ENCODE measurements at places on chromosomes 13 and 19.

DNA sequence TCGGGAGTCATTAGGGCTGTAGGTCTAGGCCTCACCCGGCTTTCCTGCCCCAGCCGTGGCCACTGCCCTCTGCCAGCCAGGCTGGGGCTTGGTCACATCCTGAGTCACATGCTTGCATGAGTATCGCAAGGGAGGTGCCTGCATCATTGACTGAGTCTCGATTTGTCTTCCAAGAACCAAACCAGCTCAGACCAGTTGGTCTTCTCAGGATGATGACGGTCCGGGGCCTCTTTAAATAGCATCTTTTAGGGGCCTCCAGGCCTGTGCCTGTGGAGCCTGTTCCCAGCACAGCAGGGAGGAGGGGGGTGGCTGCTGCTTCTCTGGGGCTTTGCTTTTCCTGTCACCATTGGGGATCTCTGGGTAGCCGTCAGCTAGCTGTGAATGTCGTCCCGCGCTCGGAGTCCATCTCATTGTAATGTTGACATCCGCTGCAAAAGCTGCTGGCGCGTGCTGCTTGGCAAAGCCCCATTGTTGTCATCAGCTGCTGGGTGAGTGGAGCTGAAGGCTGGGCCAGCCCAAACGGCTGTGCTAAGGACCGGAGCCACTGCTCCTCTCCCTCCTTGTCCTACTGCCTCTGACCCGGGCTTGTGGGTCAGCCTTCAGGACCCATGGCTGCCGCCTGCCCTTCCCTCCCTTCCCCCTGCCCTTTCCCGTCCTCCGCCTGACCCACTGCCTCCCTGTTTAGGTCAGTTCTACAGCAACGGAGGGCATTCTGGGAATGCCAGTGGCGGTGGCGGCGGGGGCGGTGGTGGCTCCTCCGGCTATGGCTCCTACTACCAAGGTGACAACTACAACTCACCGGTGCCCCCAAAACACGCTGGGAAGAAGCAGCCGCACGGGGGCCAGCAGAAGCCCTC, 14.3 kb upstream of the QTRT1 start:
- DNase-seq = no peak

DNA sequence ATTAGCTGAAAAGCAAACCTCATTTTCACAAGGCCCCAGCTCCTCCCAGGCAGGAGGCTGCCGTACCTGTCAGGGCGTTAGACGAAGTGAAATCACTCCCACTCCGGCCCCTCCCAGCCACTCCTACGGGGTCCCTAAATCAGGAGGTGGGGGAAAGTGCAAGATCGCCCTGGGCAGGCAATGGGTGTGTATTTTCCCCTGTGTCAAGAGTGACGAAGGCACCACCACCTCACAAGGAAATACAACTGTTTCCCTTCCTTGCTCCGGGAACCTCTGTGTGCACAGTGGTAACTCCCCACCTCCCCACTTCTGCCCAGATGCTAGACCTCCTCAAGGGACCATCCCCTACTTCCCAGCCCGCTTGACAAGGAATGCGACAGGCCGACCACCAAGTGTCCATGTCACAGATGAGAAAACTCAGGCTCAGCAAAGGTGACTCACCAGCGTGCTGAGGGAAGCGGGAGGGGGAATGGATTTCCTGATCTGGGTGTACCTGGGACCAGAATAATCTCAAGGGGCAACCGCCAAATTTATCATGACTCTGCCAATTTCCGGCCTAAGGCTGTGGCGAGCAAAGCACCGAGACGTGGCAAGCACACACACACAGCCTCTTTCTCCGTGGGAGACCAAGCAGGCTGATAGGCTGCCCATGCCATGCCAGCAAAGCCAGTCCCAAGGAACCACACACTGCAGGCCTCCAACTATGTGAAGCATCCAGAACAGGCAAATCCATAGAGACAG, 7.3 kb downstream of the PPP6R1 start:
- DNase-seq = peak; percentile 28

- no peak for DNase-seq
These were observed 93.1 kb downstream of the ENOX1 start for GRCh38 chr13:43693639-43694038.

DNA sequence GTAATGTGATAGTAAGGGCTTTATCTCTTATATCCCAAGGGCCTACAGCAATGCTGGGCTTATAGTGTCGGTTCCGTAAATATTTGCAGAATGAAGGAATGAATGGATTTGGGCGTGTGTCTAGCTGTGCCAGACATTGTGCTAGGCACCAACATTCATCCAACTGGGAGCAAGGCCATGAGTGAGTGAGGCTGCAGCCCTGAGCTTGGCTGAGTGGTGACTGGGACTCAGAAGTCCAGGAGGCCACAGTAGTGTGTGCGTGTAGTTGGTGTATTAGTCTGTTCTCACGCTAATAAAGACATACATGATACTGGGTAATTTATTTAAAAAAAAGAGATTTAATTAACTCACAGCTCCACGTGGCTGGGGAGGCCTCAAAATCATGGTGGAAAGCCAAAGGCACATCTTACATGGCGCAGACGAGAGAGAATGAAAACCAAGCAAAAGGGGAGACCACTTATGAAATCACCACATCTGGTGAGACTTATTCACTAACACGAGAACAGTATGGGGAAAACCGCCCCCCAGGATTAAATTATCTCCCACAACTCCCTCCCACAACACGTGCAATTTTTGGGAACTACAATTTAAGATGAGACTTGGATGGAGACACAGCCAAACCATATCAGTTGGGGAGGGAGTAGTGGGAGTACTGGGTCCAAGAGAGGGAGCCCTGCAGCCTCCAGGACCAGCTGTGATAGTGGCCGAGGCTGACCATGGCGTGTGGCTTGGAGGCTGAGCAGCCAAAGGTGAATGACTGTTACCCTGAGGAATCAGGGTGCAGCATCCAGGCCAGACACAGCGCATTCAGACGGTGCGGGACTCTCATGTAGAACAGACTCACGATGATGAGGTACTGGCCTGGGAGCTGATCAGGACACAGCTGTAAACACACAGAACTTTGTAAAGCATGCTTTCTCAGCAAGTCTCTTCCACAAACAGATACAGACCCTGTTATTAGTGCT, 104.6 kb downstream of the TEX26 start:
- no peak for DNase-seq

DNA sequence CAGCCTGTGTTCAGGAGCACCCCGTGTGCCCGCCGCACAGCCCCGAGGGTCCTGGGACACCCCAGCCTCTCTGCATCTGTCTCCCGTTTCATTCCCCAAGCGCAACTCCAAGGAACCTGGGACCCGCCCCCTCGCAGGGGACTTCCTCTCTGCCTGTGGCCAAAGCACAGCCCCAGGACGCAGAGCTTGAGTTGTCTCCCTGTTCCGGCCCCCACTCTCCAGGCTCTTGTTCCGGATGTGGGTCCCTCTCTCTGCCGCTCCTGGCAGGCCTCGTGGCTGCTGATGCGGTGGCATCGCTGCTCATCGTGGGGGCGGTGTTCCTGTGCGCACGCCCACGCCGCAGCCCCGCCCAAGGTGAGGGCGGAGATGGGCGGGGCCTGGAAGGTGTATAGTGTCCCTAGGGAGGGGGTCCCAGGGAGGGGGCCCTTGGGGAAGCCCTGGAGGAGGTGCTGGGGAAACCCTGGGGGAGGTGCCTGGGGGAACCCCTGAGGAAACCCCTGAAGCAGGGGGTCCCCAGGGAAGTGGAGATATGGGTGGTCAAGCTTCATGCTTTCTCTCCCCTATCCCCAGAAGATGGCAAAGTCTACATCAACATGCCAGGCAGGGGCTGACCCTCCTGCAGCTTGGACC, 1.3 kb downstream of the HCST start:
- DNase-seq = no peak

DNA sequence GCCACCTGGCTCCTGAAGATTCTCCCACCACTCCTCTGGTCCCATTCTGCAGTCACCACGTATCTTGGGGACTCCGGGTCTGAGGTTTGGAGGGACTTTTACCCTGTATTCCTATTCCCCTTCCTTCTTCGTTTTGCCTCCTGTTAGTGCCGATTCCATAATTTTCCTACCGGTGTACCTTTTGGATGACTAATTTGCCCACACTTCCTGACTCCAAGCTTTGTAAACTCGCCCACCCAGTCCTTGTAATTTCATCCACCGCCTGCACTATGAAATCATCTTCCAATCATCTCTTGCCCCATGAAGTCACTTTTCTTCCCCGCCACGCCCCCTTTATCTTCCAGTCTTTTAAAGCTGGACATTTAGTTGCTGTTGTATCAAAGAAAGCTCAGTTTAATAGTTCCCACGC, 572 bp downstream of the UCHL3 start:
- peak; percentile 67 for DNase-seq

GRCh38 chr19:55206664-55207500, 2.4 kb downstream of the PTPRH start:
- DNase-seq = peak; percentile 84

- DNase-seq = no peak
These were observed 530.6 kb downstream of the KLF12 start for GRCh38 chr13:73603646-73604045.

GRCh38 chr19:12983091-12983490, 12.2 kb upstream of the NFIX start:
- no peak for DNase-seq

Measured in ACHN (cell line).